Cerebellar nuclear complex (tissue), 1 donor: ENCODE measurements at places on chromosomes 2 and 18.

GRCh38 chr18:76593843-76594242 lies 98.8 kb upstream of the ZNF516 start:
- DNase-seq: no peak

GRCh38 chr2:69017080-69017479 lies 4.1 kb downstream of the ANTXR1 start:
- DNase-seq: no peak

DNA sequence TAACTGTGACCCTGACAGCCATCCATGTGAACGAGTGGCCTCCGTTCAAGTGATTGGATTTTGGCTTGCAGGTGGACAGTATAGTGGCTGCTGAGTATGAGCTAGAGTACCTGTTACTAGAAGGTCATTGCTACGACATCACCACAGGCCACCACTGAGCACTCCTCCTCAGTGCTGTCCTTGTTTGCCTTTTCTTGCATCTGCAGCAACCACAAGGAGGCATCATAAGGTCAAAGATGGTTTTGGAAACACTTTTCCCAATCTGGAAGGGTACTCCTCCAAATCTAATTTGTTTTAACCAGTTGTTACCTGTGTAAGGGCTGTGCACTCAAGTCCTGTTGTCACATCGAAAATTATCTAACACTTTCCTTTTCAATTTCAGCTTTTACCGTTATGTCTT lies 81.2 kb downstream of the UGGT1 start:
- no peak for DNase-seq

- DNase-seq: no peak
Measured at GRCh38 chr2:102667072-102667471, 47.7 kb downstream of the SLC9A2 start.

DNA sequence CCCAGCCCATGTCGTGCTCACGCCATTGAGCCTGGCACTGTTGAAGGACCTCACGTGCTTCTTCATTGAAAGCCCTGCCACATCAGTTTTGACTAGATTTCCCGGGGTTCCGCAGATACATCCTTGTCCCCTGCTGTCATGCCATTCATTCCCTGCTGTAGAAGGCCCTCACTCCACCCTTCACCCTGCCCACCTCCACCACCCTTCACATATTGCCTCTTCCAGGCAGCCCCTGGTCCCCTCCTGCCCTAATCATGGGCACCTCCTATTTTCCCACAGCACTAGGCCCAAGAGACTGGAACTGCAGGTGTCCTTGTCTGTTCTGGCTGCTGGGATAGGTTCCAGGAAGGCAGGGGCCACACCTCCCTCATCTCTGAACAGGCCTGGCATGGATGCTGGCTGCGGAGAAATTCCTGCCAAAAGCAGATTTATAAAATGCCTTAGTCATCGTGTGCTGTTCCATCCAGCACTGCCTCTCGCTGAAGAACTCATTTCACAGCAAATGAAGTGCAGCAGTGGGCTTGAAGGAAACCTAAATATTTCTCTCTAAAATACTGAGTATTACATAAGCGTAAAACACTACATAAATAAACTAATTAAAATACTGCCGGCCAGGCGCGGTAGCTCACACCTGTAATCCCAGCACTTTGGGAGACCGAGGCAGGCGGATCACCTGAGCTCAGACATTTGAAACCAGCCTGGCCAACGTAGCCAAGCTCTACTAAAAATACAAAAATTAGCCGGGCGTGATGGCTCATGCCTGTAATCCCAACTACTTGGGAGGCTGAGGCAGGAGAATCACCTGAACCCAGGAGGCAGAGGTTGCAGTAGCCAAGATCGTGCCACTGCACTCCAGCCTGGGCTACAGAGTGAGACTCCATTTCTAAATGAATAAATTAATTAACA lies 38.4 kb downstream of the EIF4E2 start:
- no peak for DNase-seq

DNA sequence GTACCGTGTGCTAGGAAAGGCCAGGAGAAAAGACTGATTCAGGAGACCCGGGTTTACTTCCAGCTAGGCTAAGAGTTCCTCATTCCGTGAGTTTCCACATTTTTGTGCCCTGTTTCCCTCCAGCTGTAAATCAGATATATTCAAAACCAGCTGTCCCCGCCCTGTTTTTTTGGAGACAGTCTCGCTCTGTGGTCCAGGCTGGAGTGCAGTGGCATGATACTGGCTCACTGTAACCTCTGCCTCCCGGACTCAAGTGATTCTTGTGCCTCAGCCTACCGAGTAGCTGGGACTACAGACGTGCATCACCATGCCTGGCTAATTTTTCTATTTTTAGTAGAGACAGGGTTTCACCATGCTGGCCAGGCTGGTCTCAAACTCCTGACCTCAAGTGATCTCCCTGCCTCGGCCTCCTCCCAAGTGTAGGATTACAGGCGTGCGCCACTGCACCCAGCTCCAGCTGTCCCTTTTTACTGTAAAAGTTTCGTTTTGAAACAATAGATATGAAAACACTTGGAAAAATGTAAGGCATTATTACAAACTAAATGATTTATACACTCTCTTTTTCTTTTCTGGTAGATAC lies 112.8 kb upstream of the SEC11C start:
- no peak for DNase-seq

GRCh38 chr2:200624658-200625057 lies 38.8 kb downstream of the AOX1 start:
- no peak for DNase-seq

GRCh38 chr2:170679607-170680079 lies 35.5 kb upstream of the SP5 start:
- DNase-seq: no peak

DNA sequence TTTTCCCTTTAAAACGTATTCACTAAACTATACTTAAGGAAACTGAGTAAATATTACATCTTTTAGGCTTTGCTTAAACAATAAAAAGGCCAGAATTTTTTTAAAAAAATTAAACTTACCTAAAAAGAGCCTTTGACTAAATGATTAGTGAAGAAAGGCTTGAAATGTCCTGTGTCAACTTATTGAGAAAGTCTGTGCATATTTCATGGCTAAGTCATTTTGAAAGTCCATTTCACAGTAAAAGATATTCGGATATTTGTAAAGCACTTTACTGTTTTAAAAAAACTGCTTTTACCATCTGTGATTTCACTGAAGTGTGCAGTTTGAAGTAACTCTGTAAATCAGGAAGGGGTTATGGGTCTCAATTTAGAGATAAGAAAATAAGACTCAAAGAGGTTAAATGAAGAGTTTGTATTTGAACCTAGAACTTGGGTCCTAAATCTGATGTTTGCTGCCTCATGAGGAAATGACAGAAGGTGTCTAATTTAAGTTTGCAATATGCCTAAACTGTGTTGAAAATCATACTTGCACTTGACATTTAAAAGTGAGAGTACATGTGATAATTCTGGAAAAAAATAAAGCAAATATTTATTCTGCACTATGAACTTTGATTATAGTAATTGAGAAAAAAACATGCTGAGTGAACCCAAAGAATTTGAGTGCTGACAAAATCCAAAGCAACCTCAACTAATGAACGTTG lies 50.5 kb downstream of the RAB27B start:
- DNase-seq: no peak

GRCh38 chr2:209773377-209773776 lies 1.7 kb downstream of the UNC80 start:
- no peak for DNase-seq

DNA sequence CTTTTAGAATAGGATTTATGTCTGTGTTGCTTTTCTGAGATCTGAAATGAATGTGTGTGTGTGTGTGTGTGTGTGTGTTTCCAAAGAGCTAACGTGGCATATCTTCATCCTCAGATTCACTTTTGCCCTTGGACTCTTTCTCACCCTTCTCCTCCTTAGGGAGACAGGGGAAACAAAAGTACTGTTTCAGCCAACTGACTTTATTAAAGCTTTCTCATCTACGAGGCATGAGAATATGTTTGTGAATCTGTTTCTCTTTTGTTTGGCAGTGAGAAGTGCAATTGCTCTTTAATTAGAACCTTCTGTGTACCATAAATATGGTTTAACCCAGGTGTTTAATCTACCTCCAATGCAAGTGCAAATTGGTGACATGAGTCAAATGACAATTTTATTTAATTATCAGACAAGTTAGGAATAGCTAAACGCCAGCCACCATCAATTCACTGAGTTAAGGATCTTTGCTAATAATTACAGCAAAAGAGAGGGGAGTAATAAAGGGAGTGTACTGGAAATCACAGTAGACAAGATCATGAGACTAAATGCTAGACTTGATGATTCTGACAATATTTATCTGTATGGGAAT lies 186.4 kb upstream of the COL3A1 start:
- DNase-seq: no peak

DNA sequence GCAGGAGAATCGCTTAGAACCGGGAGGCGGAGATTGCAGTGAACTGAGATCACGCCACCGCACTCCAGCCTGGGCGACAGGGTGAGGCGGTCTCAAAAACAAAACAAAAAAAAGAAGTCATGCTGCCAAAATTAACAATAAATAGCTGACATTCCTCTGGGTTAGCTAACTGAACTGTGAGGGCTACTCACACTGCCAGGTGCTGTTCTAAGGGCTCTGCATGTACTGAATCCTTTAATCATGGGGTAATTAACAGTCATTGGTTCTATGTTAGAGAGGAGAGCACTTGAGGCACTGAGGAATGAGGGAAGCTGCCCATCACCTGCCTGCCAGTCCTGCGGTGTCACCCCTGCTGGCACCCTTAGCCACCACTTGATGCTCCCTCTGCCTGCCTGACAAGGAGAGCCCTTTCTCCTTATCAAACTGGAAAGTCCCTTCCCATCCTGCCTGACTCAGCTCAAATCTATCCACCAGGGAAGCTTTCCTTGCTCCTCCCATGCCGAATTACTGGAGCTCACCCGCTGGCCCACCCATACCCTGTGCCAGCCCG lies 73.0 kb upstream of the RIOK3 start:
- DNase-seq: no peak

DNA sequence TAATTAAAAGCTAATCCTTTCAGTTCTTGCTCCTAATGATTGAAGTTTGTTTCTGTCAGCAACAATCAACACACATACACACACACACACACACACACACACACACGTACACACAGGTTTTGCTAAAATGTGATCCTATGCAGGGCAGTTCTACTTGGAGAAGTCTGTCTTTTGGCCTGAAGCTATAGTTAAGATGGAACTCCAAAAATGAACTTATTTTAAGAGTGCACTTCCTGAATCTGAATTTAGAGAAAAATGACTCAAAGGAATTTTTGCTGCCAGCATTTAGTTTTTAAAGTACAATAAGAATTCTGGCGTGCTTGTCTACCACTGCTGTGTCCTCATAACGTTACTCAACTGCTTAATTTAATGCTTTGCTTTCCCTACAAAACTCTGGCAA lies 6.6 kb downstream of the GALNT5 start:
- DNase-seq: no peak

DNA sequence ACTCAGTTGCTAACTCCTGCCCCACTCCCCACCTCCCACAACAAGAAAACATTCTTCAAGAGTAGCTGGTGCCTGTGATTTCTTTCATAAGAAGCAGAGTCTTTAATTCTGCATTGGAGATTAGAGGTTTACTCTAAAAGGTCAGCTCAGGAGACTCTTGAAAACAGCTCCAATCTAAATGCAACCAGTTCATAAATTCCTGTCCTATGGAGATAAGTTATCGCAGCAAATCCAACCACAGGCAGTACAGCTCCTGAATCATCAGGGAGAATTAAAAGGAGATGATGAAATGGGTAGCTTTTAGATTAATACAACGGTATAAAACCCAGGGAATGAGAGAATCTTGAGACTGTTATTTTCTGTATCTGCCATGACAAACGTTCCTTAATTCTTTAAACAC lies 130.7 kb downstream of the SOCS6 start:
- DNase-seq: no peak

DNA sequence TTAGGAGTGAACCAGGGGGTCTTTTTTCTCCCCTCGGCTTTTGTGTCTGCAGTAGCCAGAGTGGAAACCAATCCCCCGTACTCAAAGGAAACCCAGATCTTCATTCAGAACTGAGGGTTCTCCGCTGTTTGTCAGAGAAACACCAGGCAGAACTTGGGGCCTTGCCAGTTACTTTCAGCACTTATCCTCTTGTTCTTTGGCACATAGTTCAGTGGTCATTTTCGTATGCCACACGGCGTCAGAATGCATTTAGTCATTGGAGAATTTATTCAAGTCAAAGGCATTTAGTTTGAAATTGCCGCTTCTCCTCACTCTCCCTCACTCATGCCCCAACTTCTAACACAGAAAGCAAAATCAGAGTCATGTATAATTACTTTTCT lies 102.9 kb downstream of the CABLES1 start:
- DNase-seq: no peak

- DNase-seq: peak; percentile 59
Measured at GRCh38 chr2:154709215-154709614, 10.7 kb downstream of the KCNJ3 start.

DNA sequence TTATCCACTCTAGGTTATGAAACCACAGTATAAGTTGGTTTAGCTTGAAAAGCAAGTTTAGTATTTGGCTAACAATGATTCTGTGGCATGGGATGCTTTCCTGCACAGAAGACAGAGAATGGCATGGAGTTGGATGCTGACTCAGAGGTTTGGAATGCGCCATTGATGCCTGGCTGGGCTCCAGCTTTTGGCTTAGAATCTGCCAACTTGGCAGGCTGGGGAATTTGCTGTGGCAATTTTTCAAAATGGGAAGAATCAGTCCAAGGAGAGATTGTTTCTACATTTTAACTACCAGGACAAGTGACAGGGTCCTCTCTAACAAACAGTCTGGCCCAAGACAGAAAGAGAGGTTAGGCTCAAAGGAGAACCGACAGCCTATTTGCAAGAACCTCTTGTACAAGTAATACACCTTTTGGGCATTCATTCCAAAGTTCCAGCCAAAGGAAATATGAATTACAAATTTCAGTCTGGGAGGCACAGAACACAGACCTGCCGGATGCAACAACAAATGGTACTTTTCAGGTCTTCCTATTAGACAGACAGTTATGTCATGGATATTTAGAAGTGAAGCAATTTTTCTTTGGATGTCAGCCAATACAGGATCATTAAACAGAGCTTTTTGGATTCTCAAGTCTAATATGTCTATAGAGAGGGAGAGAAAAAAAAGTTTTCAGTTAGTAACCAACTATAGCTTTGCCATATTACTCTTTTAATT lies 1027.7 kb downstream of the TMEM182 start:
- DNase-seq: no peak

- no peak for DNase-seq
Measured at GRCh38 chr2:143192106-143192505, 62.9 kb downstream of the ARHGAP15 start.

DNA sequence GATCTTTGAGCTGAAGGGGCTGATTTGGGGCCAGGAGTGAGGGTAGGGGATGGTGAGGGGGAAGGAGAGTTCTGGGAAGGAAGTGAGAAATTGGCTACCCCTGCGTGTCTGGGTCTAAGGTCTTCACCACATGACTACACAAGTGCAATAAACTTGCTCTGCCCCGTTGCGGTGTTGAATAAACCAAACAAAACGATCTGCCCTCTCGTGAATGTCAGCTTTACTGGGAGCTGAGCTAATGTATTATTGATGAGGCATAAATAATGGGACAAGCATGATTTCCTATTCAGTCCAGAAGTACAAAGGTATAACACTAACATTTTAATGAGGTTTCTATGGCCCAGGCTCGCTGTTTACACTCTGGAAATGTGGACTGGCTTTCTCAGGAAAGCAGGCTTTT lies 8.0 kb upstream of the CFAP221 start:
- no peak for DNase-seq
